Diencephalon (tissue), 1 donor: ENCODE measurements at places on chromosomes 7 and 10. TPM values are rescaled to one million over a fixed set of nuclear protein-coding genes. Genes with fewer than 3 reads are reported as not detected.

SAMD9 gene
- 3.2 TPM for total RNA-seq

CACNB2 gene
- 35.3 TPM for total RNA-seq

ASZ1 gene
- not detected for total RNA-seq

CDHR3 gene
- 6.7 TPM for total RNA-seq

NXPH1 gene
- total RNA-seq: 94.6 TPM

TYW1B gene
- 2.8 TPM for total RNA-seq

LRRN3 gene
- 140 TPM for total RNA-seq

MDFIC gene
- total RNA-seq: 13.1 TPM

PTPRN2 gene
- 84.9 TPM for total RNA-seq
